ENCODE measurements at places on chromosomes 12 and 14.

- no peak for DNase-seq
Measured at GRCh38 chr14:29217813-29218450, 451.3 kb downstream of the FOXG1 start.

DNA sequence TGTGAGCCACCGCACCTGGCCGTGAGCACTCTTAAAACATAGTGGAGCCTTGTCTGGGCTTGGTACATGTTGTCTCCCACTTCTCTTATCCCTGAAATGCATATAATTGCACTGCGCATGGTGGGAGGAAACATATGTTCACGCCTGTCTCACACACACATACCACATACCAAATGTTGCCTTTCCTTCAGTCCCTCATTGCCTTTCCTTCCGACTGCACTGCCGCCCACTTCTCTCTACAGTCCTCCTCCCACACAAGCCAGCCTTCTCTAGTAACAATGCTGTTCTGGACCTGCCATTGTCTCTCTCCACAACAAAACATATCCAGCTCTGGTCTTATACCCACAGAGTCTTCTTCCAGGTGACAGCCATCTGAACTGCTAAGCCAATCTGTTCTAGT, 88.3 kb upstream of the PTHLH start:
- DNase-seq, result no peak

DNA sequence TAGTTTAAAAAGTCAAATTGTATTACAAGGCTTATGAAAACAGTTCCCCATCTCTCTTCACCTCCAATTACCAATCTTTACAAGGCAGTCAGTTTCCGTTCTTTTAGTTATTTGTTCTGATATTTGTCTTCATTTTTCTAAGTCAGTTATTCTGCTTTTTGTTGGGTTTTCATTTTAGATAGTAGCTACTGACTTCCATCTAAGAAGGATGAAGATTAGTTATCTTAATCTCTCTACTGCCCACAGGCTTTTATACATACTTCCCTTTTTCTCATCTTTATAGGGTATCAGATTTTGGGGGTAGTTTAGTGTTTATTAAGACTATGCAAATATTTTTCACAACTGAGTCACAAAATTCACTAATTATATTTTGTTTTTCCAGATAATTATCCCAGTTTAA, 38.4 kb downstream of the FRS2 start:
- DNase-seq, result no peak

DNA sequence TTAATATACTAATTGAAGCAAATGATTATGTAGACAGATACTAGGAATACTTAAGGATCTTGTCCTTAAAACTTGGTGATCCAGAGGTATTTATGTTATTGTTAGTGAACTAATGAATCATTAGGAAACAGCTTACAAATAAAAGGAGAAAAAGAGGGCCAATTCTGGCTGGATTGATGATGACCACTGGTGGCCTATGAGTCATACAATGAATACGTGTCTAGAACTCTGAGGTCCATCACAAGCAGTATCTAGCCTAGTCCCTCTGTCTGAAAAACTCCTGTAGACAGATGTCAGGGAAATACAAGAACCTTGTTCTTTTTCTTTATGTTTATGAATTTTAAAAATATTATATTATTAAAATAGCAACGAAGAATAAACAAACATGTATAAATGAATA, 51.7 kb upstream of the RTL1 start:
- DNase-seq, result no peak

DNA sequence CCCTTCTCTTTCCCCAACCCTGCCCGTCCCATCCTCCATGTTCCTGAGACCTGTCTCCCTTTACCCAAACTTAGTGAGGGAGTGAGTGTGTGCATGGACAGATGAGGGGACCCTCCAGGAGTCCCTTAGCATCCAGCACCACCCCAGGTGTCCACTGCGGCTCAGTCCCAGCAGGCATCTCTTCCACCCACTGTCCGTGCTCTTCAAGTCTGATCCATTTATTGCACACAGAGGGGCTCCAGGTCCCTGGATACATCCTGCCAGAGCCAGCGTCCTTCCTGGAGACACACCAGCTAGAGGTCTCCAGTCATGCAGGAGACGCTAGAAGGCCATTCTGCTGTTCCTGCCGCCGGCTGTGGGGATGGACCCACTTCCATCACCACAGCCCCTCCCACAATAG, 239.2 kb downstream of the ADGRD1 start:
- DNase-seq, result no peak

DNA sequence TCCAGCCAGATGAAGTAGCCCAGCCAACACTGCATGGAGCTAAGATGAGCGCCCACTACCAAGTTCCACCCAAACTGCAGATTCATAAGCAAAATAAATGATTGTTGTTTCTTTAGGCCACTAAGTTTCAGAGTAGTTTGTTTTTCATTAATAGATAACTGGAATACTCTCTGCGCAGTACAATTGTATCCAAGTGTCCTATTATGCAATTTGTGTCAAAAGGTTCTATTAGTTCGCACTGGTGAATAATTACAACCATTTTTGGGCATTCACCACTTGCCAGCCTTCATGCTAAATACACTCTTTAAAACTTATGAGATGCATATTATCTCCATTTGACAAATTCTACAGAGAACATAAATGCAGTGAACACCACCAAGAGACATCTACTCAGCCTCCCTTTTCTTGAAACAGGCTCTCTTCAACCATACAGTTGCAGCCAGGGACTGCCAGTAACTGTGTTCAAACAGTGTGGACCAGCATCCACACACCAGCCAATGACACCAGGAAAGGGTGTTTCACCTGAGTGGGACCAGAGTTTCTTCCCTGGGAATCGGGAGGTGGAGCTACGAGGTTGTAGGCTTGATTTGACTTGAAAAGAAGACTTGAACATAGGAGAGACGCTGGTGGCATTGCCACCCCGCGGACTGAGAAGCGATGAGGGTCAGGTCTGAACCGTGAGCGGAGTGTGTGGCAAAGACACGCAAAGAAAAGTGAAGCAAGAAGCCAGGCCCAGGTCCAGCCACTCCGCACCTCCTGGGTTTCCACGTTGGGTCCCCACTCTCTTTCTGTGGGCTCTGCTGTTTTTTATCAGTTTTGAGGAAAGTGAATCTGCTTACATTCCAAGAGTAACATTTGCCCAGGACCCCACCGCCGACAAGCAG, 53.0 kb upstream of the FZD10 start:
- no peak for DNase-seq

GRCh38 chr14:85508863-85509262, 21.1 kb upstream of the FLRT2 start:
- no peak for DNase-seq

DNA sequence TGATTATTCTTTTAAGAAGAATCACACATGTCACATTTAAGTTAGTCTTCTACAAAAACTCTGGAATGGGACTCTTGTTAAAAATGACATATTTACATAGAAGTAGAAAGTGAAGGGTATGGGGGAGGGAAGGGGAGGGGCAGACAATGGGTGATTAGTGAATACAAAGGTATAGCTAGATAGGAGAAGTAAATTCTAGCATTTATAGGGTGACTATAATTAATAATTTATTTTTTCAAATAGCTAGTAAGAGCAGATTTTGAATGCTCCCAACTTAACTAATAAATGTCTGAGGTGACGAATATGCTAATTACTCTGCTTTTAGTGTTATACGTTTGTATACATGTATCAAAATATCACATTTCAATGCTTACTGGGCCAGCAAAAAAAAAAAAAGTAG, 59.4 kb downstream of the BLTP3B start:
- DNase-seq, result no peak

DNA sequence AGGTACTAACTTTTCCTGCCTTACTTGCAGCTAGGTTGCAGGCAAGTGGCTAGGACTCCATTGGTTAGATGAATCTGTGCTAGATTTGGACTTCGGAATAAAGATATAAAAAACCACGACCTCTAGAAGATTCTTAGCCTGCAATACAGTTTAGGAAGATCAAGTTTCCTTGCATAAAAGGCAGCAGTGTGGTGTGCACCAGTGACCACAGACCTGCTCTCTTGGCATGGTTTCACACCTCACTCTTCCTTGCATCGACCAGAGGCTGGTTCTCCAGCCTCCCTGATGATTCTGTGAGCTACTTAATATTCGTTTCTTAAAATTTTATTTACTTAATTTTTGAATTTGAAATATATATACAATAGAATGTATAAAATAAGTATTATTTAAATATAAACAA, 9.8 kb downstream of the KLHDC1 start:
- DNase-seq, result no peak

- no peak for DNase-seq
Measured at GRCh38 chr14:100018482-100018881, 46.7 kb upstream of the EVL start.

DNA sequence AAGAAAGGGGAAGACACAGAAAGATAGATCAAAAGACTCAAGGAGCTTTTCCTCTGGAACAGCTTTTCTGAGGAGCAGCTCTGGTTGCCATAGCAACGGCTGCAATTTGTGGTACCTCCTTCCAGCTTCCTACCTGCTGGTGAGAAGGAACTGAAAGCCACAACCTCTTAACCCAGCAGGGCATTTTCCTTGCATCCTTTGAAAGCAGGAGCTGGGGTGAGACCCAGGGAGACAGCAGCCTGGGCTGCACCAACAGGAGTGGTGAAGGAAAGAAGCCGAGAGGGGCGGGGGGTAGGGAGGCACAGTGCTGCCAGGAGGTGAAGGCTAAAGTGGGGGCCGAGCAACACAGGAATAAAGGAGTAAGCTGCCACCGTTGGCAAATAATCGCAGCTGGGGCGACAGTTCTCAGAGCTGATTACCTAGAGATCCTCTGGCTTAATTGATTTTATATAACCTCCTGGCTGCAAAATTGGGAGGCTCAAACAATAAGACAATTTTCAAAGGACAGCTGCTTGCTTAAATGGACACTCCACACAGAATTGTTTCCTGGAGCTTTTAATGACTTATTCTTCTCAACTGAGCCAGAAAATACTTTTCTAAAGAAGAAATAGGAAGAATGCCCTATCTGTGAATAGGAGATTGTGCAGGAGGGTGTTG, 129.4 kb downstream of the RPAP3 start:
- DNase-seq, result no peak

GRCh38 chr14:91140672-91141071, 26.8 kb downstream of the DGLUCY start:
- DNase-seq, result no peak

DNA sequence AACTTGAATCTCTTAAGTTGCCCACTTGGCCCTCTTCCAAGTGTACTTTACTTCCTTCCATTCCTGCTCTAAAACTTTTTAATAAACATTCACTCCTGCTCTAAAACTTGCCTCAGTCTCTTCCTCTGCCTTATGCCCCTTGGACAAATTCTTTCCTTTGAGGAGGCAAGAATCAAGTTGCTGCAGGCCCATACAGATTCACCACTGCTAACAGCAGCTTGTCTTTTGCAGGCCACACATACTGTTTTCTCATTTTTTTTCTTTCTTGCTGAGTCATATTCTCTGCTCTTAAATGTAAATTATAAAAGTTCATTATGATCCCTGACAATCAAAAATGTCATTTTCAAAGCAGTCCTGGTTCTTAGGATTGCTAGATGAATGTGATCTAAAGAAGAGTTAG, 1820.8 kb upstream of the FLRT2 start:
- DNase-seq, result no peak

DNA sequence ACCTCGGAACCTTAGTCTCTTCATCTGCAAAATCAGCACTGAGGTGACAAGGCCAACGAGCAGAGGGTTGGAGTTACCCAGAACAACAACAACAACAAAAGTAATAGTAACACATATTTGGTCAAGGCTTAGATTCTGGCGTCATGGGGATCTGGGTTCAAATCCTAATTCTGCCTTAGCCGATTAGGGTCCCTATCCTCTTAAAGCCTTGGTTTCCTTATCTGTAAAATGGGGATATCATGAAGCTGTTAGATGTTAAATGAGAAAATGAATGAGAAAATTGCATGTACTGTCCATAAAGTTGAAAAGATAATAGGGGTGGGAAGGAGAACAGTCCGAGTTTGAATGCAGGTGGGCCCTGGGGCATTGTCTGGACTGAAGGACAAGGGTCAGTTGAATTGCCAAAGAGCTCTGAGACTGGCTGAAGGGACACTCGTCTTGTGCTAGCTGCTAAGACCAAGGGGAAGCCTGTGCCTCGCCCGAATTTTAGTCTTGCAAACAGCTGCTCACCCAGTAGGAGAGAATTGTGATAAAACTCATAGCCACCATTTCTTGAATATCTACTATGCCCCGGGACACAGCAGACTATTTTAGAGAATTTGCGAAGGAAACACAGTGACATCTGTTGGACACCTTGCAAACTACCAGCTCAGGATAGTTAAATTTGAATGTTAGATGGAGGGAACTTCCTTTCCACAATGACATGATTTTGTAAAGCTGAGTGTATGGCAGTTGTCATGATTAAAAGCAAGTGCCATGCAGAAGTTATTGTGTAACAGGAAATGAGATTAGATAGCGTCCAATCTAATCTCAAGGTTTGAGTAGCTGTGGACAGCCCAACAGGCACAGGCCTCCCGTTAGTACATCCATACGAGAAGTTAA, 6.8 kb upstream of the HNF1A start:
- no peak for DNase-seq
